NCI-H187 treated with DMSO at 0.1 percent for 48 hours (cell line): ENCODE measurements at places on chromosomes 5 and 9.

- no peak for DNase-seq
These were observed 111.7 kb downstream of the NXNL2 start for GRCh38 chr9:88646539-88647300.

DNA sequence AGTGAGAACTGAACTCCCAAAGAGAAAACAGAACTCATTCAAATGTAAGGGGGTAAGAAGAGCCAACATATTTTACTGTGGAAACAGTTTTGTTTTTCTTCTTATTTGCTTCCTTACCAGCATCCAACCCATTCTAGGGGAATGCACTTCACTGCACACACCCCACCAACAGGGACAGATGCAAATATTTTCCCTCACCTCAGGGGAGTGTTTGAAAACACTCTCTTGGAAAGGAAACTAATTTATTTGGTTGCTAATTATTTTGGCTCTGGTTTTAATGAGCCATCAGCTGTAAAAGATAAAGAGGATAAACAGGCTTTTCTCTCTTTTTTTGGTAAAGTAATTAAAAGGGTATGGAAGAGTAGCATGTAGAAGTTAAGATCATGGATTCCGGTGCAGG, 413.4 kb downstream of the MAN2A1 start:
- DNase-seq = no peak

DNA sequence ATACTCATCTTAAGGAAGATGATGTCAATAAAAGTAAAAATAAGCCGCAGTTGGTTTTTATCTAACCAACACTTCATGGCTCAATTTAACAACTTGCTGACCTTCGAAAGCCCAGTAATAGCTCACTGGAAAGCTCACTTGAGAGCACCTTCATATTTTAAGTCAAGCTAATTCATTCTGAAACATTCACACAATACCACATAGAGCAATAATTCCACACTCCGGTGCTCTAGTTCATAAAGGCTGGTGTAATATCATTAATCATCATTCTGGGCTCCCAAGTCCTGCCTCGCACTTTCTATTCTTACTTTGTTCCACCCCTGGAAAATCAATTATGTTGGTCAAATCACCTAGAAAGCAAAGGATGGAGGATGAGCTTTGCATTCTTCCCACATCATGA, 74.4 kb downstream of the ELAVL2 start:
- DNase-seq = no peak

GRCh38 chr5:158511454-158511853, 588.3 kb downstream of the EBF1 start:
- no peak for DNase-seq

DNA sequence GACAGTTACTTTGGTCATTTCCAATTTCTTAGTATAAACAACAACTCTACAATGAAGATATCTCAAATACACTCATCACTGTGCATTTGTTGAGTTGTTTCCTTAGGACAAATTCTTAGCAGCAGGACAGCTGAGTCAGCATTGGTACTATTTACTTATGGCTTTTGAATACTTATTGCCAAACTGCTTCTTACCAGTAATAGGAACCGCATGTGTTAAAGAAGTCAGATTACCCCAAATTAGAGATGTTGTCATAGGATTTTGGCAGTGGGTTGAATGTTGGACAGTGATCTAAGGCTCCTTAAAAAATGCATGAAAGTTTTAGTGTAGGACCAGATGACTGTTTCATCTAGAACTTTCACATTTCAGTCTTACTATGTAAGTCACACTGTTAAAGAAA, 280.1 kb upstream of the DMRT1 start:
- DNase-seq = no peak

- DNase-seq = no peak
These were observed 706.3 kb downstream of the KCTD16 start for GRCh38 chr5:144876990-144877389.
